Activated T-helper 2 cell treated with anti-CD3 and anti-CD28 coated beads, Interferon-gamma antibody, Interleukin-2, Interleukin-4, amounts not matched to agents 10 μg/mL and 5 μg/mL and 100 μg/mL, durations not matched to agents 14 hours and 24 hours and 36 hours (primary cell): ENCODE measurements at places on chromosomes 7 and 10. TPM values are rescaled to one million over a fixed set of nuclear protein-coding genes. Genes with fewer than 3 reads are reported as not detected.

Gene TEX47
- total RNA-seq: not detected in 2 replicates

Gene GPC2
- total RNA-seq: 7.0 and 7.8 TPM in 2 replicates

Gene C10orf53
- total RNA-seq: 0.16 TPM in 1 of 2 replicates, not detected in the other

Gene FOXP2
- total RNA-seq: 0.05 and 0.14 TPM in 2 replicates

Gene OGDHL
- 3.7 and 3.9 TPM in 2 replicates for total RNA-seq

Gene PON3
- 0.14 and 0.30 TPM in 2 replicates for total RNA-seq

Gene LIPK
- total RNA-seq: not detected in 2 replicates

GRCh38 chr10:73653701-73654100 is 2.1 kb downstream of the SYNPO2L start:
- no peak overlapping the region for H3K4me3 ChIP-seq
- H3K27ac ChIP-seq: no peak overlapping the region
- H3K4me1 ChIP-seq: peaks cover 6% of the 10 kb centered on the region
- no peaks in the 10 kb centered on the region for H3K36me3 ChIP-seq

GRCh38 chr10:46094931-46095750 is 49.1 kb upstream of the MSMB start:
- DNase-seq: no peak
- H3K4me3 ChIP-seq: no peak overlapping the region
- H3K4me1 ChIP-seq: peaks cover 29% of the 10 kb centered on the region

- H3K27me3 ChIP-seq: no peaks in the 10 kb centered on the region
- DNase-seq: no peak
- H3K36me3 ChIP-seq: no peaks in the 10 kb centered on the region
- no peak overlapping the region for H3K27ac ChIP-seq
- H3K4me3 ChIP-seq: no peak overlapping the region
Observed at GRCh38 chr10:113069595-113069994, 119.5 kb downstream of the TCF7L2 start.

- H3K4me3 ChIP-seq: no peak overlapping the region
- H3K4me1 ChIP-seq: no peaks in the 10 kb centered on the region
- no peaks in the 10 kb centered on the region for H3K36me3 ChIP-seq
- no peak for DNase-seq
Observed at GRCh38 chr7:85765698-85766298, 578.9 kb upstream of the SEMA3D start.

GRCh38 chr10:80122746-80123145 is 9.8 kb upstream of the PLAC9 start:
- no peak overlapping the region for H3K27ac ChIP-seq
- H3K4me3 ChIP-seq: no peak overlapping the region
- H3K36me3 ChIP-seq: no peaks in the 10 kb centered on the region
- no peak for DNase-seq
- peaks cover 12% of the 10 kb centered on the region for H3K27me3 ChIP-seq
- no peaks in the 10 kb centered on the region for H3K4me1 ChIP-seq

DNA sequence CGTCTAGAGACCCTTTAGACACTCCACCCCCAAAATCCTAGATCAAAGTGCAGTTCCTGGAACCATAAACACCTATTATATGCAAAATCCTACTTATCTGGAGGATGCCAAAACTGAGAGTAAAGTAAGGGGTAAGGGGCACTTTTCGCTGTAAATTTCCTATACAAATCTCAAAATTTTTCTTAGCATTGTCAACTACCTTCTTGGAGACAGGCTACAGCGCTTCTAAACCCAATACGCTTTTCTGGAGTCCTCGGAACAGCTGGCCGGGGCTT is 10.4 kb downstream of the TWIST1 start:
- no peak overlapping the region for H3K27ac ChIP-seq
- peaks cover 76% of the 10 kb centered on the region for H3K27me3 ChIP-seq
- no peaks in the 10 kb centered on the region for H3K36me3 ChIP-seq
- DNase-seq: no peak
- H3K4me3 ChIP-seq: no peak overlapping the region
- no peaks in the 10 kb centered on the region for H3K4me1 ChIP-seq

- peaks cover 19% of the 10 kb centered on the region for H3K4me1 ChIP-seq
- DNase-seq: no peak
- no peaks in the 10 kb centered on the region for H3K36me3 ChIP-seq
- H3K27ac ChIP-seq: no peak overlapping the region
Observed at GRCh38 chr10:63702092-63702491, 180.9 kb downstream of the REEP3 start.

DNA sequence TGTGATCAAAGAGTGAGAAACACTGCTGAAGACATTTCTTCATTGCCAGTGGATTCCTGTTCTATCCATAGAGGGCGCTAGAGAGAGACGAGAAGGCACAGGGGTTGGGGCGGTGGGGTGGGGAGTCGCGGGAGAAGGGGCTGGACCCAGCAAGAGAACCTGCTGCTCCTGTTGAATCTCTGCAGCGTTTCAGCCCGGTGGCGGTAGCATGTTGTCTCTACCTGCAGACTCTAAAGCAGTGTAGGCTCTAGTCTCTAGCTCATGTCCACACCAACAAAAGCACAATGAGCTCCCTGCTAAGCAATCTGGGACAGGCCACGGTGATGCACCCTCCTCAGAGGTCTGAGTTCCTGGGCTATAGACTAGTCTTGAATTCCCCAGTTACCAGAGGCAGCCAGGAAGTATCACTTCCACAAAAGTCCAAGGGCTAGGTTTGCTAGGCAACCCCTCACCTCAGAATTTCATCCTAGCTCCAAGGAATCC is 167.7 kb downstream of the DGKB start:
- no peaks in the 10 kb centered on the region for H3K27me3 ChIP-seq
- H3K27ac ChIP-seq: no peak overlapping the region
- H3K4me3 ChIP-seq: no peak overlapping the region
- H3K36me3 ChIP-seq: no peaks in the 10 kb centered on the region
- no peaks in the 10 kb centered on the region for H3K4me1 ChIP-seq
- DNase-seq: no peak

DNA sequence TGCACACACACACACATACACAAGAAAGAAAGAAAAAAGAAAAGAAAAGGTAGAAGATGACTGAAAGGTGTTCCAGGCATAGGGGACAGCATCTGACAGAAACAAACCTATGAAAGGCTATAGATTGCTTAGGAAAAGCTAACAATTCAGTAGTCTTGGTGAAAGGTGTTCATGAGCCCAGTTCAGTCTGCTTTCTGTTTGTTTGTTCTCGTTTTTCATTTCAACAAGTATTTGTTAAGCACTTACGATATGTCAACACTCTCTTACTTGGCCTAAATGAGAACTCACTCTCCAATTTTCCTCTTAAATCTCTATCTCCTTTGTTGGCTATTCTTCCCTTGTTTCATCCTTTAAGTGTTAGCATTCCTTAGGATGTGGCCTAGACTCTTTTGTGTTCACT is 133.2 kb downstream of the GRM8 start:
- no peaks in the 10 kb centered on the region for H3K36me3 ChIP-seq
- no peak for DNase-seq
- H3K27ac ChIP-seq: no peak overlapping the region
- H3K4me1 ChIP-seq: no peaks in the 10 kb centered on the region

GRCh38 chr7:23468526-23469149 is 1.7 kb downstream of the IGF2BP3 start:
- peaks cover 21% of the 10 kb centered on the region for H3K27me3 ChIP-seq
- DNase-seq: peak; percentile 16
- peak overlapping the region; percentile 76 for H3K27ac ChIP-seq
- H3K4me1 ChIP-seq: peaks cover 54% of the 10 kb centered on the region
- peaks cover 29% of the 10 kb centered on the region for H3K36me3 ChIP-seq

DNA sequence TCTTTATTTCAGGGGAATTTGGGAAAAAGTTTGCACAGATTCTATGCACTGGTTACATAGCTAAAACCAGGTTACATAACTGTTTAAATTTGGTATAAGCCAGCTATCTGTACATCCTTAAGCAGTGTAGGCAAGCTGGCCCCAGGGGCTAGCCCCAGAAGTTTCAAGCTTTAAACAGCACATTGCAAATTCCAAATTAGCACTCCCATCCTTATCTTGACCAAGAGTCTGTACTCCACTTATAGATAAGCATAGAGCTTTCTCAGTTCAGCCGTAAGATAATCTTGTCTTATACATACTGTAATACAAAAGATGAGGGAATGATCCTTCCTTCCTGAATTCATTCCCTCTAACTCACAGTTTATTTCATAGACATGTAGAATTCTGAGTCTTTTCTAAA is 109.3 kb downstream of the SPAG6 start:
- no peaks in the 10 kb centered on the region for H3K27me3 ChIP-seq
- DNase-seq: no peak
- no peak overlapping the region for H3K4me3 ChIP-seq
- H3K36me3 ChIP-seq: no peaks in the 10 kb centered on the region
- peaks cover 6% of the 10 kb centered on the region for H3K4me1 ChIP-seq
- H3K27ac ChIP-seq: no peak overlapping the region

DNA sequence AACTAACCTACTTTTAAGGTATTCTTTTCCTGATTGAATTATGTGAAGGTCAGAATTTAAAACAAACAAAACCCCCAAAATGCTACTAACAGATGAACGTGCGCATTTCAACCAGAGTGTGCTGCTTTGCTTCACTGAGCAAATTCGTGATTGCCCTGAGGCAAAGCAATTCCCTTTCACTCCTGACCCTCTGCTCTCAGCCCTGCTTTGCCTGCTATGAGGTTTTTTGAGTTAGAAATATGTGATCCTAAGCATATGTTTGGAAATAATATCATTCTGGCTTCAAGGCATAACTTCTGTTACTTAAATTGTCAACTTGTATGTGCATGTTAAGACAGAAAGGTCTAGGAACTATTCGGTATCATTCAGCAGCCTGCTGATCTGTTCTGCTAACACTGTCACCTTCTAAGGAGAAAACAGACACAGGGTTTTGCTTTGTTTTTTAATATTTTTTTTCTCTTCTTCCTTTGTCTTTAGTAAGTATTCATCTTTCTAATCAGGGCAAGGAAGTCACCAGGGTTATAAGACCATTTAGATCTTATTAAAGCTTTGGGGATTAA is 124.2 kb downstream of the GNAT3 start:
- H3K4me1 ChIP-seq: no peaks in the 10 kb centered on the region
- no peak for DNase-seq
- H3K27ac ChIP-seq: no peak overlapping the region
- no peaks in the 10 kb centered on the region for H3K36me3 ChIP-seq

DNA sequence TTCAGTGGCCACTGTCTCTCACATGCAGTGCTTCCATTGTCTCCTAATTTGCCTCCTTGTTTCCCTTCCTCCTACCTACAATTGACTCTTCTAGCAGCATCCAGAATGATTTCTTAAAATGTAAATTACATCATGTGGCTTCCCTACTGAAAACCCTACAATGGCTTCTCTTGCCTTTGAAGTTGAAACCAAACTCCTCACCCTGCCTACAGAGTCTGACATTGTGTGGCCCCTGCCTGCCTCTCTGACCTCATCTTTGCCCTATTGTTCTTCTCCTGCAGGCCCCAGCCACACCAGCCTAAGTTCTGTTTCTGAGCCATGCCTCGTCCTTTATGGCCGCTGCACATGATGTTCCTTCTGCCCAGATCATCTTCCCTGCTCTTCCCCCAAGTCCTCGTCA is 35.8 kb upstream of the CDK1 start:
- no peak overlapping the region for H3K27ac ChIP-seq
- peaks cover 6% of the 10 kb centered on the region for H3K4me1 ChIP-seq
- H3K27me3 ChIP-seq: peaks cover 20% of the 10 kb centered on the region
- no peak for DNase-seq
- no peak overlapping the region for H3K4me3 ChIP-seq

DNA sequence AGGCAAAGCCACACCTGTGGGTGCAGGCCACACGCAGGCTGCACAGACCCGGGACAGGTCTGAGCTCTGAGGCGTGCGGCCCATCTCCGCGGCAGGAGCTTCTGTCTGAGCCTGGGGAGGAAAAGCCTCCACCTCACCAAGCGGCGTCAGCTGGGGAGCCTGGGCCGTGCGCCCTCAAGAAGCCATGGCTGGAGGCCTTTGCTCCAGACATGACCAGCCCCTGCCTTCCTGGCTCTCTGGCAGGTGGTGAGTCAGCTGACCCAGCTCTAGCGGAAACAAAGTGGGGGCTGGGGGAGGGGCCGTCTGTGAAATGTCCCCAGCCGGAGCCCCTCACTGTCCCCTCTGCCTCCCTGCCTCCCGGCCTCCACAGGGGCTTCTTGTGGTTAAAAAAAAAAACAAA is 12.5 kb downstream of the GPER1 start:
- H3K4me1 ChIP-seq: peaks cover 18% of the 10 kb centered on the region
- DNase-seq: no peak
- no peak overlapping the region for H3K4me3 ChIP-seq
- no peaks in the 10 kb centered on the region for H3K27me3 ChIP-seq
- H3K36me3 ChIP-seq: peaks cover 9% of the 10 kb centered on the region

DNA sequence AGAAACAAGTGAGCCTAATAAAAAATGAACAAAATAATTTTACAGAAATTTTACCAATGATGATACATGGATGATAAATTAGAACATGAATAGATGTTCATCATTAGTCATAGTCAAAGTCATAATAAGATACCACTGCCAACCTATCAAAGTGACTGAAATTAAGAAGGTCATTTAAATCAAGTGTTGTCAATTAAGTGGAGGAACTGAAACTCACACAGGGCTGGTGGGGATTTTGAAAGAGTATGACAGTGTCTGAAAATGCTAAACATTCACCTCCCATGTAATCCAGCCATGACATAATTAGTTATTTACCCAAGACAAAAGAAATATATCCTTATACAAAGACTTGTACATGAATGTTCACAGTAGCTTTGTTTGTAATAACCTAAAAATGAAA is 57.1 kb upstream of the DYNC1I1 start:
- no peak for DNase-seq
- no peaks in the 10 kb centered on the region for H3K27me3 ChIP-seq
- H3K4me3 ChIP-seq: no peak overlapping the region
- H3K36me3 ChIP-seq: no peaks in the 10 kb centered on the region
- H3K4me1 ChIP-seq: no peaks in the 10 kb centered on the region

DNA sequence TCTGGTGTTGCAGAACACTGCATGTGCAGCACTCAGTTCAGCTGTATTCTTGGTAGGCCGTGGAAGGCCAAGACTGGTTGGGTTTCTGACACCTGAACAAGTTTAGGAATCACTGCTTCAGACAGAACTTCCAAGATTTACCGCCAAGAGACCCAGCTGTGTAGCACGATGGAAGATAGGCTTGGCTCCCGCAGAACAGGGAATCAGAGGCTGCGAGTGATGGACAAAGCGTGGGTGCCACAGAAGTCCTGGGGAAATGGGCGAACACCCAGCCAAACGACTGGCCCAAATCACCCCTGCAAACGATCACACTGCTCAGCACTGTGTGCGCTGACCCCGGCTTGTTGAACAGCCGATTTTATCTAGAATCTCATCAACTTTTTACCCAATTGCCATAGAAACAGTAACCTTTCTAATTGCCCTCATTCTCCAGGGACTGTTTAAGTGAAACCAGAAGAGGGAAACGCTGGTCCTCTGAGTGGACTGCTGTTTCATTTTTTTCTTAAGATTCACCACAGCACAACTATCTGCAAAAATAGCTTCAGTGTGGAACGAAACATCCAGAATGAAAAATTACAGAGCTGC is 17.9 kb downstream of the ZFAND2A start:
- no peak overlapping the region for H3K27ac ChIP-seq
- no peaks in the 10 kb centered on the region for H3K36me3 ChIP-seq
- no peaks in the 10 kb centered on the region for H3K27me3 ChIP-seq
- no peak for DNase-seq
- peaks cover 3% of the 10 kb centered on the region for H3K4me1 ChIP-seq
- H3K4me3 ChIP-seq: no peak overlapping the region
